Esophagus mucosa (tissue), 1 donor: ENCODE measurements at places on chromosomes 4 and X.
A peak's percentile ranks its signal among the peaks of the same experiment; 100 is the strongest.

DNA sequence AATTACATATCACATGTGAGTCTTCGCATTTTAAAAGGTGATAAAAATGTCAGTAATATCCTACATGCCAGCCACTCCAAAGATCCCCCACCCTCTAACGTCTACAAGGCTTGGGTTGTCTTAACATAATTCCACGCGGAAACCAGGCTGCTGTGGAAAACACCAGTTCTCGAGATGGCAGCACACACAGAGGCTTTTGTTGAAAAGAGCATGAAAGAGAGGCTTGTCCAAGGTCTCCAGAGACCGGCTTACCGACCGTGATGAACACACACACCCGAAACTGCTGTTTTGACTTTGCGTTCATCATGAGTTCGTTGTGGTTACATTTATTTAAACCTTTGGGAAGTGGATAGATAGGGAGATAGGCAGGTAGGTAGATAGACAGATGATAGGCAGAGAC, 87.9 kb downstream of the CRLF2 start:
- no peak for ATAC-seq

- ATAC-seq: no peak
Measured at GRCh38 chr4:128025319-128025718, 35.8 kb upstream of the LARP1B start.

DNA sequence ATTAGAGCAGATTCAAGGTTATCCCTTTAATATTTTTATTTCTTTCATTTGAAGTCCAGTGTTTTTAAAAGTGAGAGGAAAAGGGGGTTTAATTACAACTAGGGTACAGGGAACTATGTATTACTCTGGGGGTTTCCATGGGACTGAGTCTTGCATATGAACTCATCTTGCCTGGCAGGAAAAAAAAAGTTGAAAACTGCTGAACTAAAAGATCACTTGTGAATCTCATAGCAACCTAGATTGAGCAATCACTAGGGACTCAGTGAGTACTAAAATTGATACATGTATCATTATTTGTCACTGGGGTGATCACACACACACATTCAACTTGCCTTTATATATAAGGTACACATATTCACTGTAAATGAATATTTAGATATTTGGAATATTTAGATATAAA, 180.7 kb upstream of the SFRP2 start:
- ATAC-seq: no peak

DNA sequence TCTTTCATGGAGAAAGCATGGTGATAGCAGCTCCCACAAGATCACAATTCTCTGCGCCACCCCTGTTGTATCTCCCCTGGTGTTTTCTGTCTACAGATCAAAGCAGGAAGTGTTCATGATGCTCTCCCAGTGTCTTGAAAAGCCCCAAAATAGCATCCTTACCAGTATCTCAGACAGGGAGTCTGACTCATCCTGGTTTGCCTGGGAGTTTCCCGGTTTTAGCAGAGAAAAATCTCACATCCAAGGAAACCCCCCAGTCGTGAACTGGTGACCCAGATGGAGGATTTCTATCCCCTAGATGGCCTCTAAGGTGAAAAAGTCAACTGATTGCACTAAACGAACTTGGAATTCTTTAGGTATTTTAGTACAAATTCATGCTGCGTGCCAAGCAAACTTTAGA, 64.3 kb upstream of the NR0B1 start:
- no peak for ATAC-seq

DNA sequence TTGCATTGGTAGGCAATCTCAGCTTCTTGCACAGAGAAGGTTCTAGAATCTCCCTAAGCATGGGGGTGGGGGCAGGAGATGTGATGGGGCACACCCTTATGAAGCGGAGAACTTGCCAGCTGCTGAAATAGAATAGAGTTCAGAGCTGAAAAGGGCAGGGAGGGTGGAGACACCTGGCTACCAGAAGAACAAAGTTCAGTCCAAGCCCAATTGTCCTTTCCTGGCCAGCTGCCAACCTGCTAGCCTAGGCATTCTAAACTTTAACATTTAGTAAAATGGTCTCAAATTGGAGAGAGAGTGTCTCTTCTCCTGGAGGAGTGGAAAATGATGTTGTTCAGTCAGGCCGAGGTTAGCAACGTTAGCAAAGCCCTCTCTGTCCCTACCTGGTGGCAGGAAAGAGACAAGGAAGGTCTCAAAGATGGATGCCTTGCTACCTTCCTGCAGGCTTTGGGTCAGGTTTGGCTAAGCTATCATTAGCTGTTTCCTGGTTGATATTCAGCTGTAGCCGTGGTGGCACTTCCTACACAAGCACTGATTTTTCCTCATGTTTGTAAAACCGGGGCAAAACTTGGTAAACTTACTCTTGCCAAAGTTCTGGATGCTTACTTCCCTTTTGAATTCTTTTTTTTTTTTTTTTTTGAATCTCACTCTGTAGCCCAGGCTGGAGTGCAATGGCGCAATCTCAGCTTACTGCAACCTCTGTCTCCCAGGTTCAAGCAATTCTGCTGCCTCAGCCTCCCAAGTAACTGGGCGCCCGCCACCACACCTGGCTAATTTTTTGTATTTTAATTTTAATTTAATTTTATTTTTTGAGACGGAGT, 34.7 kb upstream of the NYX start:
- peak; percentile 67 for ATAC-seq

DNA sequence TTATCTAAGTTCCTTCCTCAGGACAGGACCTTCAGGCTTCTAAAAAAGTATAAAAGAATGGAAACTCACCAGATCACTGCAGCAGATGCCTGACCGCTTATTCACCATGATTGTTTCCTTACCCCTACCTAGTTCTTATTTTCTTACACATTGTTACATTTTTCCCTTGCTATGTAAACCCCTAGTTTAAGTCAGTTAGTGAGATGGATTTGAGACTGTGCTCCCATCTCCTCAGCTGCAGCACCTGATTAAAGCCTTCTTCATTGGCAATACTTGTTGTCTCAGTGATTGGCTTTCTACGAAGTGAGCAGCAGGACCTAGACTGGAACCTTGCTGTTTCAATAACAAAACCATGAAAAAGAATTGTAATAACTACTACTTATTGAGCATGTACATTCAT, 4.7 kb downstream of the SPARCL1 start:
- ATAC-seq: no peak

DNA sequence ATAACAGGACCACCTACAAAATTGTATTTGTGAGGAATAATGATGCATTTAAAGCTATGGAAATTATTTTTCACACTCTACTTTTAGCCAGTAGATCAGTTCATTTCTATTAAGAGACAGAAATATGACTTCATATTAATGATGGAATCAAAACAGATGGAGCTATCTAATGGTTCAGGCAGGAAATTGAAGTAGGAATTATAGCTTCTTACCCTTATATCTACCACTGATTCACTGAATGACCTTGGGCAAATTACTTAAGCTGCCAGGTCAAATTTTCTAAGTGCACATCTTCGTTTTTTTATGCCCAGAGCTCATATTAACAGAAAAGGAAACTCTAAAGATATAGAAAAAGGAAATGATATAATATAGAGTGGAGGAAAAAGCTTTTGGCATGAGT, 323.1 kb downstream of the PCDH10 start:
- ATAC-seq: no peak

GRCh38 chrX:13716455-13716854, 18.0 kb downstream of the TRAPPC2 start:
- no peak for ATAC-seq

- no peak for ATAC-seq
Measured at GRCh38 chr4:79964400-79965211, 108.4 kb downstream of the ANTXR2 start.

GRCh38 chr4:159284113-159284512, 181.2 kb downstream of the RAPGEF2 start:
- ATAC-seq: no peak

- ATAC-seq: no peak
Measured at GRCh38 chr4:20046179-20046578, 205.5 kb upstream of the SLIT2 start.

GRCh38 chr4:147059064-147059731, 113.5 kb upstream of the TTC29 start:
- ATAC-seq: no peak

- ATAC-seq: no peak
Measured at GRCh38 chrX:155293771-155294170, 29.5 kb upstream of the RAB39B start.

DNA sequence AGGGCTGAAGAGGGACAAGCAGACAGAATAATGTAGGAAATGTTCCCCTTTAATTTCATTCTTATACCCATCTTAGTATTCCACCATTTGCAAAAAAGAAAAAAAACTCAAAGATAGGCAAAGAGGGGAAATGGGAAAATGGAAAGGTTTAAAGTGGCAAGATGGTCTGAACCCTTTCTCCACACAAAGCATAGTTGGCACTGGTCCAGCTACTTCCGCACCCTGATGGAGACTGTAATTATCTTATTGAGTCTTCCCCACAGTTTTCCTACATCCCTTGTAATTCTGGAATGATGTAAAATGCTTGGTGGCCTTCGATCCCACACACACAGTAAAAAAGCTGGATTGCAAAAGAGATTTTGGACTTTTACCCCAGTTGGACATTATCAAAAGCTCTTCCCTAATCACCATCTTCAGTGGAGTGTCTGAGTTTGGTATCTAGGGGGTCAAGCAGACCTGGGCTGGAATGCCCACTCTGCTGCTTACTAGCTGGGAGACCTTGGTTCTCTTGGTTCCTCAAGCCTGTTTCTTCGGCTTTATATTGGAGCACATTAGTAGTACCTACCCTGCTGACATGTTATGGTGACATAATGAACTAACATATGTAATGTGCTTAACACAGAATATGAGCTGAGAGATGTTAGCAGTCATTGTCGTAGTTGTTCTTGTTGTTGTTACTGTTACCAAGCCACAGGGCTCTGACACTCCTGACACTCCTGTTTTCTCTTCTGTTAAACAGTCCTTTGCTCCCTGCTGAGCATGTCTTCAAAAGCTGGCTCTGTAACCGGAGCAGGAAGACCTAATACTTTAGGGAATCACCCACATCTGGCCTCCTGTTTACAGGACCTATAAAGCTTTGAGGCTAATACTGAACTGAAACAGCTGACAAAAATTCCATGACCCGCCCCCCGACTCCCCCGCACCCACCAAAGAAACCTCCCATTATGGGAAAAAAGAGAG, 4.7 kb downstream of the SRPX2 start:
- peak; percentile 34 for ATAC-seq

DNA sequence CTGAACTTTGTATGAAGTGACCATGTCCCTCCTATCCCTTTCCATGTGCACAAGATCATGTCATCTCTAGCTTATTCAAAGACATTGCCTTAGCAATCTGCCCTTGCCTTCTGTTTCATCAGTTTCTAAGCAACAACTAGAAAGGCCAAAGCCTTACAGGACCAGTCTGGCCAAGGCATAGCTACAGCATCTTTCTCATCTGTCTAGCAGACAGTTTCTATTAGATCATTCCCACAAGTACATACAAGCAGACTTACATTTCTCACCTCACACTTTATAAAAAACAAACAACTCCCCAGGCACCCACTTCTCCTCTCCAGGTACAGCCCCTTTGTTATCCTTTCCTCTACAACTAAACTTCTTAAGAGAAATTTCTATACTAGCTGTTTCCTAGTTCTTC, 188.7 kb upstream of the AADAT start:
- no peak for ATAC-seq

DNA sequence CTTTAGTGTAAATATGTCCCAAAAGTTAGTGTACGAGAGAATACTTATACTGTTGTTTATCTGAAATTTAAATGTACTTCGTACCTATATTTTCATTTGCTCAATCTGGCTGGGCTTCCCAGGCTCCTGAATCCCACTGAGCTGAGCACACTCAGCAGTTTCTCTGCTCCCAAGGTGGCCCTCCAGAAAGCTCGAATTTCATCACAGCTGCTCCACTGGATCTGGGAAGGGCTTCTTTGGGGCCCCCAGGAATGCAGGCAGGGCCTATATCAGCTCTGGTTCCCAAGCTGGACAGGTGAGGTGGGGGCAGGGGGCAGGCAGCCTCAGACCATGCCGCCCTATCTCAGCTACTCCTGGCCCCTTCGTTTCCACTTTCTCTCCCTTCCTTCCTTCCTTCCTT, 1.5 kb upstream of the FATE1 start:
- ATAC-seq: no peak

- ATAC-seq: no peak
Measured at GRCh38 chr4:54094451-54094850, 5.5 kb upstream of the GSX2 start.

DNA sequence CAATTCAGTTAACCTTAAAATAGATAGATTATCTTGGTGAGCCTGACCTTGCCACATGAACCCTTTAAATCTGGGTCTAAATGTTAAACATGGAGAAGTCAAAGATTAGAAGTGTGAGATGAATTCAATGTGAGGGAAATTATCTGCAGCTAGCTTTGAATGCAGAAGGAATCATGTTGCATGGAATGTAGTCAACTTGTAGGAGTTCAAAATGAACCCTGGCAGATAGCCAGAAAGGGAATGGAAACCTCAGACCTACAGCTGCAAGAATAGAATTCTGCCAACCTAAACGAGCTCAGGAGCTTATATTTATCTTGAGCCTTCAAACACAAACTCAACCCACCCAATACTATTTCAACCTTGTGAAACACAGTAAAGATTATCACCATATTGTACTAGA, 632.5 kb downstream of the KCTD8 start:
- ATAC-seq: no peak

- peak; percentile 39 for ATAC-seq
Measured at GRCh38 chrX:36957425-36958328, 50.5 kb upstream of the FAM47C start.

GRCh38 chr4:178712486-178712885, 1270.2 kb upstream of the AGA start:
- no peak for ATAC-seq

DNA sequence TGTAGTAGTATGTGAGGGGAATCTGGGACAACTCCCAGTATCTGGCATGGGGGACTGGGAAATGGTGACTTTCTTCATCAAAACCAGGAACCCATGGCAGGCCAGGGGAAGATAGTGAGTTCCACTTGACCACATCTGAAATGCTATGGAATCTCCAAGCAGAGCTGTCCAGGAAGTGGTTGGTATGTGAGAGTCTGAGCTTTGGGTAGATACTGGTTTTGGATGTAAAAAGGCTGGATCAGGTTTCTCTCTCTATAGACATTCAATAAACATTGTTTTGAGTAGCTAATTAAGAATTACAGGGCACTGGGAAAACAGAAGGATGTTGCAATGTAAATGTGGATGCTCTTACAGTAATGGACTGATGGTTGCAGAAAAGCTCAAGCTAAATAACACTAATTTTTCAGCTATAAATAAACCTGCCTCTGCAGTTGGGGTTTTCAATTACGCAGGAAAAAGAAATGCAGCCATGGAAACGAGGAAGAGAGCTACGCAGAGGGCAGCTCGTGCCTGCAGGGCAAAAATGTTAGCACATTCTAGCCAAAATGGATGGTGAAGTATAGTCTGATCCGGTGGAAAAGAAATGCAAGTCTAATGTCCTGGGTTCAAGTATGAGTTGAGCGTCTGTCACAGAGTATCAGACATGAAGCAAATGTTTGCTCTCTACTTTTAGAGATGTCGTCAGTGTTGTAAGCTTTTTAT, 13.4 kb upstream of the CHRNA9 start:
- ATAC-seq: no peak

DNA sequence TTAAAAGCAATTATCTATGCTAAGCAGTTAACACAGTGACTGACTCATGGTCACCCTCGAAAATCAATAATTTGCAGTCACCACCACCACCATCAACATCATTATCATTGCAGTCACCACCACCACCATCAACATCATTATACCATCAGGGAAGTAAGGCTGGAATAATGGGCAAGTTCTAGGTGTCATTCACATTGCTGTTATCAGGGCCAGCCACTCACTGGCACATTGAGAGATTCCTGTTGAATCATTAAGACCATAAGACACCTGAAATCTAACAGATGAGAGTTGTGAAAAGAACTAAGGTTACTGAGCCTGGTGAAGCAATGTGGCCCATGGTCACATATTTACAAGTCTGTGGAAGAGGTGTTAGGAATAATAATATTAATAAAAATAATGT, 247.7 kb upstream of the BOD1L1 start:
- no peak for ATAC-seq

- ATAC-seq: no peak
Measured at GRCh38 chr4:79563219-79563618, 155.2 kb upstream of the GK2 start.
